ENCODE measurements at places on chromosomes 2 and 18. TPM values are rescaled to one million over a fixed set of nuclear protein-coding genes. Genes with fewer than 3 reads are reported as not detected.
A peak's percentile ranks its signal among the peaks of the same experiment; 100 is the strongest.

The ABCB11 gene
- 0.18 TPM for total RNA-seq

The REG3G gene
- total RNA-seq: not detected

- no peak for DNase-seq
Observed at GRCh38 chr18:71529703-71530303, 1014.3 kb downstream of the CBLN2 start.

GRCh38 chr2:159875083-159875482, 77.1 kb upstream of the CD302 start:
- no peak for DNase-seq

DNA sequence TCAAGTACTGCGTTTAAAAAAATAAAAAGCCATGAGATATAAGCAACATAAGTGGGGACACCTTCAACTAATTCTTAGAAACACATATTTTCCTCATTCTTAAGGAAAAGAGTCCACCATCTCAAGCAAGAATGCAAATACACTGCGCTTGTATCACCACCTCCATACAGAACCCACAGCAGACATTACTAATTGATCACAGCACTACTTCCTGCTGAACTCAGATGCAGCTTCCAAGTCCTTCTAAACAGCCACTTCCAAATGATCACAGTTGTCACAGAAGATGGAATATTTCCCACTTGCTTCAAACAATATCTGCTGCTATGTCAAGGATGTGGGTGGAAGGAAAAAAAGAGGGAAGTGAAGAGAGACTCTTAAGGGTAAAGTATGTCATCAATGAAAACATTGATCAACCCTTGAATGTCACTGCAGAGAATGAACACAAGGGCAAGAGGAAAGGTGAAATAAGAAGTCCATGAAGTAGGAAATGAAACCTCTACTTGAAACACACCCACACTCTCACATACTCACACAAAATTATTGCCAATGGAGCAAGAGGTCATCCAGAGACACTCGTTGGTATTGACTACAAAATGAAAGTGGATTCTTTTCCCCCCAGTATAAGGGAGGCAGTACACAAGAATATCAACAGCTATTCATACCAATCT, 22.1 kb downstream of the TGFA start:
- no peak for DNase-seq

DNA sequence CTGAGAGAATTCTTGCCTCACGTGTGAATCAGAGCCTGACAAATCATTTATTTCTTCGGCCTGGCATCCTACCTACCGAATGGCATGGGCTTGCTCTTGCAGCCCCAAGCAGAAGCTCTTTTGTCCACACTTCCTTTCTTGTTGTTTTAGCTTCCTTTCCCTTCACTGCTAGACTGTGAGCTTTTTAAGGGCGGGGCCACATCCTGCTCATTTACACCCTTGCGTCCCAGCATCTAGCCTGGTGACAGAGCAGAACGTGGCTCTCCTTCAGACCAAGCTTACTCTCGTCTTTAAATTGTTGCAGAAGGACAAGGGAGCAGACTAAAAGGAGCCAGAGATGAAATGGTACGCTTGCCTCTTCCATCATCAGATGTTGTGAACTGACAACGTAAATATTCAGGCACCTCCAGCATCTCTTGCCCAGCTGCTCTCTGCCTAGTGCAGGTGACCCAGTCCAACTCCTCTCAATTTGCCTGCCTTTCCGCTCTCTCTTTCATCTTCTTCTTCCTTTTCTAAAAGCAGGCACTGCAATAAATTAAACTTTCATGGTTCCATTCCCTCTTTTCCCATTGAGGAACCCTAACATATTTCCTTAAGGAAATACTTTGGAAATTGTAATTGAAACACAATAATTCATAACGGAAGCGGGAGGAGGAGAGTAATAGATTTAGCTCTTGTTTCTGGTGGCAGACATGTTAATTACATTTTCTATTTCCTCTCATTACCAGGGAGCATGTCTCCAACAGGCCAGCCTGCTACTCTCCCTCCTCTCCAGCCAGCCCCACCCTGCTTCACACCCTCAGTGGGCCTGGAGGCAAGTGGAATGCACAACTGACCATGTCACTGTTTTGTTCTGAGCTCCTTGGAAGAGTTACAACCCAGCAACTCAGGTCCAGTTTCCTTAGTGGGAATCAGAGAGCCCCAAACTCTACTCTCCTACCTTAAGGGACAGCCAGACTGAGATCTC, 228.1 kb upstream of the TRIB2 start:
- no peak for DNase-seq

DNA sequence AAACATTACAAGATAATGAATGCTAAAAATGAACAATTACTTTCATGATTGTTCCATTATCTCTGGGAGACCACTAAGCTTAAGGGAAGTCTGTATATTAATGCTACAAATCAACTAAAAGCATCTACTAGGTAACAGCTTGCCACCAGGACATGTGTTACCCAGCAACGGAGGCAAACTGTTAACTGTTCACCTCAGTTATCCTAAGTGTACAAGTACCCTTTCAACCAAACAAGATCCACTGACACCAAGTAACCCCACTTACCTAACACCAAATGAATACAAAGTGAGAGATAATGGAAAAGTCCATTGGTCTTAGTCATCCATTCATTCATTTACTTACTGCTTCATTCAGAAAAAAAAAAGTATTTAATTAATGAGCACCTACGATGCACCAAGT, 54.7 kb upstream of the KIDINS220 start:
- DNase-seq: no peak

DNA sequence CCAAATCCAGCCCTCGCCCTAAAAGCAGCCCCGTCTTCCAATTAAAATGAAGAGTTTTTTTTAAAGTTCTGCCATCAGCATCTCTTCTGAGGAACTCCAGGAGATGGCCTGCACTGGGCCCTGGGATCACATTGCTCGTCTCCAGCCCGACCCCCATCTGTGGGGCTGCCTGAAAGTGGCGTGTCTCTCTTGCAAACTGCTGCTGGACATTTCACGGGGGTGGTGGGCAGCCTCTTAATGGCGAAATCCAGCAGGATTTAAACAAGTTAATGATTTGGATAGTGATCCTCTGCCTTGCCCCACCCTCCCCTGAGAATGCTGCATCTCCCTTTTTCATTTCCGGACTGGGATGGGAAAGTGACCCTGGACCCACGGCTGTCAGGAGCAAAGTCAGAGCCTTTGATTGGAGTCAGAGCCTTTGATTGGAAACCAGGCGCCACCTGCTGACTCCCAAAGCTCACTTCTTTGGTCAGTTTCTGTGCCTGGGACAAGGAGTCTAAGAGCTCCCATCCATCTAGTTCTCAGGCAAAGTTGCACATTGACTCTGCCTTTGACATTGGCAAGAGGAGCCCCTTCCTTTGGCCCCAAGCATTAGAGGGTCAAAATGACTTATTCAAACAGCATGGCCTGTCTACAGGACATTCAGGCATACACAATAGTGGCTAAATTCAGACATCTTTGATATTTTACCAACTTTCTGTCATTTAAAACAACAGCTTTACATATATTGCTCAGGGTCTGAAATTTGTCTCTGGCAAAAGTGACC, 155.2 kb downstream of the SH3BP4 start:
- peak; percentile 60 for DNase-seq

The HOXD3 gene
- total RNA-seq: 28.2 TPM

- no peak for DNase-seq
Observed at GRCh38 chr2:27638037-27638637, 9.3 kb downstream of the GPN1 start.

DNA sequence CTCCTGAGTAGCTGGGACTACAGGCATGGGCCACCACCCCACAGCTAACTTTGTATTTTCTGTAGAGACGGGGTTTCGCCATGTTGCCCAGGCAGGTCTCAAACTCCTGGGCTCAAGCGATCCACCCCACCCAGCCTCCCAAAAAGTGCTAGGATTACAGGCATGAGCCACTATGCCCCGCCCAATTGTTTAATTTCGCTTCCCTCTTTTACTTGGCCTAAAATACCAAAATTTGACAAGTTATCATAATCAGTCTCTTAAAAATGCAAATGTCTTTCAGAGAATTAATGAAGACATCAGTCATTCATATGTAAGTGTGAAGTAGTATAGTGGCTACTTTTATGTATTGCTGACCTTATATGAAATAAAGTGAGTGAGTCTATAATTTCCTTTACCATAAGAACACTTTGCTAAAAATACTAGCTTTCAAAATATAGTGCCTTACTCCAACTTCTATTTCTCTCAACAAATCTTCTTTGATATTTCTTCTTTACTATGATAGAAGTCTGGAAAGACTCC, 9.8 kb downstream of the FBXO11 start:
- no peak for DNase-seq

- no peak for DNase-seq
Observed at GRCh38 chr18:67705748-67706147, 189.2 kb upstream of the DSEL start.

GRCh38 chr2:8252997-8253694, 428.7 kb upstream of the ID2 start:
- DNase-seq: no peak

- DNase-seq: no peak
Observed at GRCh38 chr2:187424146-187424545, 23.9 kb downstream of the CALCRL start.

GRCh38 chr2:98896416-98896815, 39.6 kb downstream of the CRACDL start:
- DNase-seq: peak; percentile 14

The HOXD4 gene
- 22.4 TPM for total RNA-seq

The TXNDC2 gene
- total RNA-seq: 0.21 TPM

The CDK5R2 gene
- not detected for total RNA-seq

- no peak for DNase-seq
Observed at GRCh38 chr18:8163286-8163959, 445.8 kb upstream of the RAB12 start.

- no peak for DNase-seq
Observed at GRCh38 chr2:111622859-111623258, 261.1 kb downstream of the ANAPC1 start.

DNA sequence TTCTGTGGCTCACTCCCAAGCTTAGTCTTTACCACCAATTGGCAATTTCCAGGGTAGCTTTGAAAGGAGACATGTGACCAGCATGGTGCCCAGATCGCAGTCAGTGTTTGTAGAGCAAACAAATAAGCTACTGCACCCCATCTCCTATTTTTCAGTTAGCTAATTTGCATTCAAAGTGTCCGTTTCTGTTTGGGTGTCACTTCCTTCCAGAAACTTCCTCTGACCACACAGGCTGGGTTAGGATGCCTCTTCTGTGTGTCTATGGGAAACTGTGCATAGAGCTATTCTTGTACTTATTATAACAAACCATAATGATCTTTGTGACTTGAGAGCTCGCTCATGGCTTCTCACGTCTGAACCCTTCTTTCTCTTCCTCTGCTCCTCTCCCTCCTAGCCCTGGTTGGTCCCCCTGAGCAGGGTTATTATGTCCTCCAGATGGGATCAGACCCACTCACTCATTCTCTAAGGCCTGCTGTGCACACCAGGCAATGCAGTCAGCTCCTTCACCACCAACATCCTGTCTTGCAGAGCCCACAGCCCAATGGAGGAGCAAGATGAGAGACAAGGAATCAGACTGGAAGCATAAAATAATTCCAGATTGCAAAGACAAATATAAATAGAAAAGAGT, 101.2 kb upstream of the ALK start:
- no peak for DNase-seq

GRCh38 chr2:115165529-115166109, 723.2 kb downstream of the DPP10 start:
- DNase-seq: no peak

- DNase-seq: no peak
Observed at GRCh38 chr18:26057344-26057773, 33.1 kb downstream of the SS18 start.

DNA sequence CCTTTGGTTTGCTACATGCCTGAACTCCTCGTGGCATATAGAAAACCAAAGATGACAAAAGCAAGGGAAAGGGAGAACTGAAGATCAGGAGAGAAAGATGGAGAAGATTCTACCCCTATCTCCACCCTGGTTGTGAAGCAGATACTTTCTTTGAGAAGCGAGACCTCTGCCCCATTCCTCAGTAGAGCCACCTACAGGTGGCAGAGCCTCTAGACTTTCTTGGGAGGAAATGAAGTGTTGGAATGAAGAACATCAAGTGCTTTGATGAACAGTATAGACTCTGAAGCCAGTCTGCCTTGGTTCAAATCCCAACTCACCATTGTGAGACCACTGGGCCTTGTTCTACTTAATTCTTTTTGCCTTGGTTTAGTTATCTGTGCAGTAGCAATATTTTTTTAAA, 348.8 kb upstream of the ETAA1 start:
- no peak for DNase-seq

The TWIST2 gene
- 12.9 TPM for total RNA-seq

The CAB39 gene
- 85.8 TPM for total RNA-seq

The CRYGC gene
- not detected for total RNA-seq

DNA sequence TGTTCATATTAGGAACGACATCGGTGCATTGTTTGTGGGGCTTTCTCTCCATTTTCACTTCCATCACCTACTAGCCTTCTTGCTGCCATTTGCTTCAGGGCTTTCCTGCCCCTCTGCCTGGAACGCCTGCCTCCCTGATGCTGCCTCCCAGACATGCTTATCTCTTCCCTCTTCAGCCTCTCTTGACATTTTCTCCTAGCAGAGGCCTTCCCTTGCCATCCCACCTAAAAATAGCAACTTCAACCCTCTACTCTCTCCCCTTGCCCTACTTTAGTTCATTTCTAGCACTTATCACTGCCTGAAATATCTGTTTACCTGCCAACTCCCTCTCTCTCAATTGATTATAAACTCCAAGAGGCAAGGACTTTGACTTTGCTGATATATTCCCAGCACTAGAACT, 210.3 kb downstream of the SP3 start:
- DNase-seq: no peak

The KIF5C gene
- total RNA-seq: 14.3 TPM

The CFAP65 gene
- not detected for total RNA-seq

GRCh38 chr2:144560251-144560650, 40.3 kb upstream of the ZEB2 start:
- no peak for DNase-seq

The ITGB6 gene
- total RNA-seq: 96.3 TPM

GRCh38 chr18:13292736-13293135, 74.2 kb downstream of the LDLRAD4 start:
- DNase-seq: no peak

DNA sequence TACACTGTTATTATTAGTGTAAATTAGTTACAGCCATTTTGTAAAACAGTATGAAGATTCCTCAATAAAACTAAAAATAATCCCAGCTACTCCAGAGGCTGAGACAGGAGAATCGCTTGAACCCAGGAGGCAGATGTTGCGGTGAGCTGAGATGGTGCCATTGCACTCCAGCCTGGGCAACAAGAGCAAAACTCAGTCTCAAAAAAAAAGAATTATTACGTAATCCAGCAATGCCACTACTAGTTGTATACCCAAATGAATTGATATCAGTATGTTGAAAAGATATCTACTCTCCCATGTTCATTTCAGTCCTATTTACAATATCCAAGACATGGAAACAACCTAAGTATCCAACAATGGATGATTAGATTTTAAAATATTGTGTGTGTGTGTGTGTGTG, 313.6 kb downstream of the EPHA4 start:
- no peak for DNase-seq

Data from ureter (tissue), 1 donor.